ENCODE measurements at places on chromosomes 7 and 10. TPM values are rescaled to one million over a fixed set of nuclear protein-coding genes. Genes with fewer than 3 reads are reported as not detected.

NRAP gene
- total RNA-seq, result not detected

HTRA1 gene
- 45.9 TPM for total RNA-seq

COL13A1 gene
- total RNA-seq, result 7.1 TPM

ADAM22 gene
- total RNA-seq, result 0.29 TPM

NKX1-2 gene
- not detected for total RNA-seq

WIPF3 gene
- total RNA-seq, result 11.2 TPM

SH2D4B gene
- total RNA-seq, result not detected

GRCh38 chr10:22593636-22594198 is 120.7 kb downstream of the PIP4K2A start:
- DNase-seq, result no peak

DNA sequence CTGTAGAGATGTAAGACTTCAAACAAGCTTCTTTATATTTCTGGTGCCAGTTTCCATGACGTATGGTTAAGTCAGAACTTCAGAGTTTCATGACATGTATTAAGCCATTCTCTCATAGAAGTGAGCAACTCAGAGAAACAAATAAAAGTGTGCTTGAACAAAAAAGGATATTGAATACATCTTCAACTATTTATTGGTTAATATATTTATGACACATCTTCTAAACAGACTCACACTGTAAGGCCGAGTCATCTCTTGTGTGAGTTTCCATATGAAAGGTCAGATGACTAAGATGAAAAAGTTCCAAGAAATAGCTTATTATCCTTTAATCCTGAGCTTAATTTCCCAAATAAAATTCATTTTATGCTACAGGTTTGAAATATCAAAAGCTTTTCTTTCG is 105.5 kb upstream of the CSTF2T start:
- DNase-seq, result no peak

DNA sequence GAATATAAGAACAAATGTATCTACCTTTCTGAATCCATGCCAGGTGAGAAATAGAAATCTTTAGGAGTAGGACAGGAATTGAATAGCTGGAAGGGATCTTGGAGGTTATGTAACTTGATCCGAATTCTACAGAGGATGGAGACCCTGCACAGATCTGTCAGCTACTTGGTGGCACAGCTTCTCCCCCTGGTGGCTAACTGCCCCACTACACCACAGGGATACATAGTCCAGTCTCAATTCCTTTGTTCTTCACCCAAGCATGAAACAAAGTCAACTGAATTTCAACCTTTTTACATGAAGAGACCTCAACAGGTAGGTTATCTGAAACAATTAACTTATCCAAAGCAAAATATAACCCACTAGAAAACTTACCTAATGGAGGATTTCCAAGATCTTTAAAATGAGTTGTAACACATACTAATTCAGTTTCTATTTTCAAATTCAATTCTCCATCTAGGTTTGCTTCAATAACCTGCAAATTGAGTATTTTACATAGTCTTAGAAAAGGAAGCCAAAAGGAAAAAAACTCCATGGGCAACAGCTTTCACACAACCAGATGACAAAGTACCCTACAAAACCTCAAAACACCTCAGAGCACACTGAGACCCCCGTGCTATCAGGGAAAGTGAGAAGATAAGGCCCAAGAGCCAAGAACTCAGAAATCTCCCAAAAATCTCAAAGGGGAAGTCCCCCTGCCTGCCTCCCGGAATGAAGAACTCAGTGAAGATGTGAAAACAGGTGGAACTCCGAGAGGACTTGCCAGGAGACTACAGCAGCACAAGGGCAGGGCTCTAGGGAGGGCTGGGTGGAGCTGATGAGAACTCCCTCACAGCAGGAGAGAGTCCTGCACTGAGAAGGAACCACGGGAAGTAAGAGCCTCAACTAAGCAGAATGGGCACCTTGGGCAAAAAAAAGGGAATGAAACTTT is 10.3 kb downstream of the HUS1 start:
- peak; percentile 59 for DNase-seq

DNA sequence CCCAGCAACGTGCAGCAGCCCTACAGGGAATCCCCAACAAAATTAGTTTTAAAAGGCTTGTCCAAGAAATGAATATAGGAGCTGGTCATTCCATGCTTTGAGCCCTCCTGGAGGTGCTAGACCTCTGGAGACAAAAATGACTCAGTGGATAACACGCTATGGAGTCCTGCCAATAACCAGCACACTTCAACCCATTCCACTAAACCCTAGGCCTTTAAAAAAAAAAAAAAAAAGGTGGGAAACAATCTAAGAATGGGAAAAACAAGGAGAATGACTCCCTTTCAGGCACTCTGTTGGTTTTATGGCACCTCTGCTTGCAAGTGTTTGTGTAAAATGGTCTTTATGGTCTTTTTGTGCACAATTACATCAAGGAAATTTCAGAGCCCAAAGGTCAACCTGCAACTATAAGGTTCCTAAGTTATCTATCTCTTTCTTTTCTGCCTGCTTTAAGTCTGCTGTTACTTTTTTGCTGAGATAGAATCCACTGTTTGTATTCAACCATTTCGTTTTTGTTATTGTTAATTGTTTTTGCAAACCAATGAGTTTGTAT is 21.3 kb downstream of the AVL9 start:
- DNase-seq, result no peak

DNA sequence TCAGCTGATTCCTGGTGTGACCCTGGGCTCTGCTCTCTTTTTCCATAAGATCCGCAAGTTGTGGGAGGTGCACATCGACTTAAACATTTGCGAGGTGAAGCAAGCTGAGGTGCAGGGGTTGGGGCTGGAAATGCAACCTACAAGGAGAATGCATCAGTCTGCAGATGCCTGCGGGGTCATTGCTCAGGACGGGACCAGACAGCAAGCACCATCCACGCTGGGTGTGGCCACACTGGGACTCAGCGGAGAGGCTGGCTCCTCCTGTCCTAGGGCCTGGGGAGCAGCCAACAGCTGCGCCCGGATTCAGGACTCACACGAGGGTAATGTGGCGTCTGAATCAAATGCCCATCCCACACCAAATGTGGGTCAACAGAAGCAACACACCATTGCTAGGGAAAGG is 33.8 kb downstream of the STK32C start:
- no peak for DNase-seq

DNA sequence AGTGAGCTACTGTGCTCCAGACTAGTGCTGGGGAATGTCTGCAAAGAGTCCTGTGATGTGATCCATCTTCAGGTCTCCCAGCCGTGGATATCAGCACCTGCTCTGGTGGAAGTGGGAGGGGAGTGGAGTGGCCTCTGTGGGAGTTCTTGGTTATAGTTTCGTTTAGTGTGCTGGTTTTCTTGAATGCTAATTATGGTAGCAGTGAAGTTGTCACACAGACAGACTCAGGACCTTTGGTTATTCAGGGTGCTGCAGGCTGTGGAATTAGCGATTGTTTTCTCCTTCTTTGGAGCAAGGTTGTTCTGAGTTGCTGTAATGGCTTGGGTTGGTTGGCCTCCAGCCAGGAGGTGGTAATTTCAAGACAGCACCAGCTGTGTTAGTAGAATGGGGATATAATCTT is 132.7 kb upstream of the HGF start:
- DNase-seq, result no peak

DNA sequence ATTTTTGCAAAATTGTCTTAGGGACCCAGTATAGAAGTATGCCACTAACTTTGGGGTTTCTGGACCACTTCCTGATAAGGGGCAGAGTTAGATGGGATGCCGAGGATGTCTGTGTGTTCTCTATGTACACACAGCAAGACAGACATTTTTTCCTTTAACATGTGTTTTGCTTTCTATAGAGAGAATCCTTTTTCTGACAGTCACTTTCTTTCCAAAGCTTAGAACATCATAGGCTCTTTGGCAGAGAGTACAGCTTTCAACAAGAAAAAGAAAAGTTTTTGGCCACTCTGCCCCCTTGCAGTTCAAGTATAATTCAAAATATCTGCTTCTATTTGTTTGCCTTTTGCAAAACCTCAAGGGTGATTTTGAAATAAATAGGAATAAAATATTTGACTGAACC is 44.1 kb downstream of the PAPSS2 start:
- no peak for DNase-seq

GRCh38 chr7:102155821-102156441 is 130.7 kb upstream of the SH2B2 start:
- no peak for DNase-seq

DNA sequence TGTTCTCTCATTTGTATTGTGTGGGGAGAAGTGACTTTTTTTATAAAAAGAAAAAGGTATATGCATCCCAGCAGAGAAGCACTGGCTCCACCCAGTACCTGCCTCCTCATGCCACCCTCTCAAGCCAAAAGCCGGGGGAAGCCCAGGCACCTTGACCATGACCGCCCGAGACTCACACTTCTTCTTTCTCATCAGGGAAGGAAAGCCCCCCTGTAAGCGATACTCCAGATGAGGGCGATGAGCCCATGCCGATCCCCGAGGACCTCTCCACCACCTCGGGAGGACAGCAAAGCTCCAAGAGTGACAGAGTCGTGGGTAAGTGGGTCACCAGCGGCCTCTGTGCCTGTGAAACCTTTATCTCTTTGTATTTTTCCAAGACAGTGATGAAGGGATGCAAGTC is 22.9 kb downstream of the IKZF1 start:
- DNase-seq, result no peak

GRCh38 chr7:38839851-38840250 is 69.1 kb downstream of the VPS41 start:
- no peak for DNase-seq

- DNase-seq, result peak; percentile 85
These were observed 18.9 kb upstream of the DNAJC1 start for GRCh38 chr10:22022257-22023032.

DNA sequence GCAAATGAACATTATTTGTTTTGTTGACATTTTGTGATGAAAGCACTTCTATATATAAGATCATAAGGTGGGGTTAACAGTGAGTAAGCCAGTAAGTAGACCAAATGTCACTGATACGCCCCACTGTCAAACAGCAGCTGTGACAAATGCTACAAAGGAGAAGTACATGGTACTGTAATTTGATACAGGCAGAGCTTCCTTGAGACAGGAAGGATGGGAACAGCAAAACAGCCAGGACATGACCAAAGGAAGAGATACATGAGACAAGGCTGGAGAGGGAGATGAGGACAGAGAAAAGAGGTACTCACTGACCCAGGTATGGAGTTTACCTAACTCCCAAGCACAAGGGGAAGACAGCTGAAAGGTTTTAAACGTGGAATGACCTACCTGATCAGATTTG is 127.0 kb downstream of the SRPK2 start:
- peak; percentile 73 for DNase-seq

DNA sequence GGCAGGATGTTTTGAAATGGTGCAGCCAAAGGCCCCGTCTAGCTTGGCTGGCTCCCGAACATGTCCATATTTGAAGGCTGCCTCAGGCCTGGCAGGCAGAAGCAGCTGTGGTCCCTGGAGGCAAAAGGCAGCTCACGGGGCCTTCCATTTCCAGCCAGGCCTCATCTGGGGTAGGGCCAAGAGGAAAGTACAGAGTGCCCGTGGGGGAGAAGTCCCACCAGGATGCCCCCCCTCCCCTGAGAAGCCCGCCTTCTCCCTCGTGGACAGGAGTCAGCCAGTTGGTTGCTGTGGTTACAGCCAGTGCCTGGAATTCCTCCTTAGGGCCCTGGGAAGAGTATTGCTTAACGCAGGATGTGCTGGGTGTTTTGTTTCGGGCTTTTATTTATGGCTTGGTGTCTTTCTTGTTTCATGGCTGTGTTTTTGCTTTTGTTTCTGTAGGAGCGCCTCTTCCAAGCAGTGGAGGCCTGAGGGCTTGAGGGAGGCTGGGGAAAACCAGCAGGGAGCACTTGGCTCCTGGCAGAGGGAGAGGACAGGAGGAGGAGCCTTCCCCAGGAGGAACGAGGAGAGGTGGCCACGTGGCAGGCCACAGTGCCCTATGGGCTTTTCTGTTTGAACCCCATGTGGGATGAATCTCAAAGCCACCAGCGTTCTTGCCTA is 45.4 kb downstream of the CHST3 start:
- DNase-seq, result peak; percentile 54

- DNase-seq, result no peak
These were observed 543.0 kb upstream of the FZD8 start for GRCh38 chr10:36185097-36185496.

DNA sequence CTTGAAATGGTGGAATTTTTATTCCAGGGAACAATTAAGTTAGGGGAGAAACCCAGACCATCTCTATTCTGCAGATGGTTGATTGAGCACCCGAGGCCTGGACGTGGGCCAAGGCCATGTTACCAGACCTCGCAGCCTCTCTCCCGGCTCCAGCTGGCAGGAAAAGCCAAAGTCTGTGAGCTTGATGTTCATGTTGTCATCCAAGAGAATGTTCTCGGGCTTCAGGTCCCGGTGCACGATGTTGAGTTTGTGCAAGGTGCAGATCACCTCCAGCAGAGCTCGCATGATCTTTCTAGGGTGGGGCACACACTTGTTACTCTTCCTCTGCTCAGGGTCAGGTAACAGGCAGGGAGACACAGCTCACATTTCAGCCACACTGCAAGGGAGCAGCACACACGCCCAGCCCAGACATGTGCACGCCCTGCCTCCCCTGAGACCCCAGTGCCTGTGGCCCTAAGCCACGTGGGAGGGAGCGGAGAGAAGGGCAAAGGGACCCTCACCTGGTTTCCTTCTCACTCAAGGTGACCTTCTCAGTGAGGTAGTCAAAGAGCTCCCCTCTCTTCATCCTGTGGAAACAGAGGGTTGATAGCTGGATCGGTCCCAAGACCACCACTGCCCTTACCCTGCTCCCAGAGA is 9.5 kb downstream of the PHKG1 start:
- no peak for DNase-seq

DNA sequence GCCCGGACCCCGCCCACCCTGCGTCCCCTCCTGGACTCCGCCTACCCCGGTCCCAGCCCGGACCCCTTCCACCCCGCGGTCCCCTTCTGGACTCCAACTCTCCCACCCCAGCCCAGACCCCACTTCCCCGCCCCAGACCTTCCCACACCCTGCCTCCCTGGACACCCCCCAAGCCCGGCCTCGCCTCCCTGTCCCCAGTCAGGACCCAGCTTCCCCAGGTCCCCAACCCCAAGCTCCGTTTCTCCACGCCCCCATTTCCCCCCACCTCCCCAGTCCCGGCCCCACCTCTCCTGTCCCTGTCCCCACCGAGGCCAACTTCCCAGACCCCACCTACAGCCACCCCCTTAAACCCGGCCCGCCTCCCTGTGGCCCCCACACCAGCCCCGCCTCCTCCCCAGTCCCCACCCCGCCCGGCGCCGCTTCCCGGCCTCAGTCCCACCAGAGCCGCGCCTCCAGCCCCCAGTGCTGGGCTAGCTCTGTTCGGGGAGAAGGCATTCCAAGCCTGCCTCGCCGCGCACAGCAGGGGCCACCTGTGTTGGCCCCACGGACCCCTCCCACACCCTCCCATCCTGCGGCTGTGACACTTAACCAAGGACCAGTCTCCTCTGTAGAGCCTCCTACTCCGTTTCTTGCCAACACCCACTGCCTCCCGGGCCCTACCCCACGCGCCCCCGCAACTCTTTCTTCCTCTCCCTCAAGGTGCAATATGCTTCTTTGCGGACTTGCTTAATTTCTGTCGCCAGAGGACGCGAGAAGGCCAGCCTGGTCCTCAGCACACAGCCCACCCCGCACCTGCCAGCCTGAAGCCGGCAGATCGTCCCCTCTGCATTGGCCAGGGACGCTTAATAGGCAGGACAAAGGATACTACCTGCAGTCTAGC is 736 bp upstream of the ITIH5 start:
- DNase-seq, result peak; percentile 53

All from stomach (tissue), 19 donors.